ENCODE measurements at places on chromosomes 3 and 15. TPM values are rescaled to one million over a fixed set of nuclear protein-coding genes. Genes with fewer than 3 reads are reported as not detected.

SSUH2 gene
- total RNA-seq: not detected

LTF gene
- total RNA-seq: 0.51 TPM

STRIT1 gene
- total RNA-seq: not detected

ZNF385D gene
- 4.4 TPM for total RNA-seq

SERPINI1 gene
- total RNA-seq: 1.5 TPM

FBXO40 gene
- not detected for total RNA-seq

C15orf62 gene
- total RNA-seq: 1.0 TPM

DCUN1D1 gene
- total RNA-seq: 34.0 TPM

ISLR gene
- total RNA-seq: 0.17 TPM

CRYGS gene
- total RNA-seq: 2.4 TPM
